ENCODE measurements at places on chromosomes 1 and 21.

- no peak for DNase-seq
Observed at GRCh38 chr21:31895077-31895835, 22.4 kb downstream of the HUNK start.

GRCh38 chr1:14593302-14593701 lies 5.2 kb upstream of the KAZN start:
- DNase-seq = no peak

DNA sequence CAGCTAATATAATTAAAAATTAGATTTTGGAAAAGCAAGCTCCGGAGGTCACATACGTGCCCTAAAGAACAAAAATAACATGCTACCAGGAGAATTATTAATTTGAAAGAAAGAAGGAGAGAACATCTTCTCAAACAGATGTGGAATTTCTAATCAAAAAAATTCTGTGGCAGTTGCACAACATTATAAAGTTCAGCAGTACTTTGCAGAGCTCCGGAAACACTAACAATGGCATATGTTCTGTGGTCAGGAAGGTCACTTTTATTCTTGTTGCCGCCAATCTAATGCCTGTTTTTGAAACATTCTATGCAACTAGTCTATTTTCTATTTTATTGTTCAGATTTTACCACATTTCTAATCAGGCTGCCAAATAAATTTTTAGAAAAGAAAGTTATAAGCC lies 186.8 kb downstream of the SMYD3 start:
- DNase-seq = no peak

DNA sequence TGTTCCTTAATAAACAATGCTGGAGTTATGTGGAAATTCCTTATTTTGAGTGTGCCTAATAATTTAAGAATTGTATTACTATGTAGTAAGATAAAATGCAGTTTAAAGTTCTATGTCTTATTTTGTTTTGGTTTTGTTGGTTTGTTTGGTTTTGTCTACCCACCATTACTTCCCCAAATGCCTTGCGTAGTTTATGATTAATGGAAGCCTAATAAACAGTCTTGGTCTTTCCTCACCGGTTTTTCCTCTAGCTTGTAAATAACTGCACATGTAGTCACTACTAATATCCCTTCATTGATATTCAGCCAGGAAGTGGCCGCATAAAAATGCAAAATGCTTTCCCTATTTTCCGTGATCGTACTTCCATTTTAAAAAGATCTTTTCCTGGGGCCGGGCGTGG lies 2.9 kb downstream of the SDCCAG8 start:
- no peak for DNase-seq

GRCh38 chr1:21149430-21149854 lies 27.3 kb downstream of the EIF4G3 start:
- no peak for DNase-seq

DNA sequence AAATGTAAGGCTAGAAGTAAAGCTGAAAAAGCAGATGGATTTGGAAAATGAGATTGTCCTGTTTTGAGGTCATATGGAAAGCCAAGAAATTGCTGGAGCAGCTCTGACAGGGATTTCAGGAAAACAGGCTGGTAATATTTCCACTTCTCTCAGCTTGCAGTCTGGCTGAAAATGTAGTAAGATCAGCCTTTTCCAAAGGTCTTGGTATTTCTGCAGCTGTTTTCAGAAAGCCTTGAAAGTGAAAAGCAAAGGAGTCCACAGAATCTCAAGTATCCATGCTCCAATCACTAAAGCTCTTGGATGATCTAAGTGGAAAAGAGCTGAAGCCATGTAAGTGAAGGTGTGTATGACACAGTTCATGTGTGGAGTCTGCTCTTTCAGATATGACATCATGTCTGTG lies 41.6 kb upstream of the APOBEC4 start:
- DNase-seq = no peak

DNA sequence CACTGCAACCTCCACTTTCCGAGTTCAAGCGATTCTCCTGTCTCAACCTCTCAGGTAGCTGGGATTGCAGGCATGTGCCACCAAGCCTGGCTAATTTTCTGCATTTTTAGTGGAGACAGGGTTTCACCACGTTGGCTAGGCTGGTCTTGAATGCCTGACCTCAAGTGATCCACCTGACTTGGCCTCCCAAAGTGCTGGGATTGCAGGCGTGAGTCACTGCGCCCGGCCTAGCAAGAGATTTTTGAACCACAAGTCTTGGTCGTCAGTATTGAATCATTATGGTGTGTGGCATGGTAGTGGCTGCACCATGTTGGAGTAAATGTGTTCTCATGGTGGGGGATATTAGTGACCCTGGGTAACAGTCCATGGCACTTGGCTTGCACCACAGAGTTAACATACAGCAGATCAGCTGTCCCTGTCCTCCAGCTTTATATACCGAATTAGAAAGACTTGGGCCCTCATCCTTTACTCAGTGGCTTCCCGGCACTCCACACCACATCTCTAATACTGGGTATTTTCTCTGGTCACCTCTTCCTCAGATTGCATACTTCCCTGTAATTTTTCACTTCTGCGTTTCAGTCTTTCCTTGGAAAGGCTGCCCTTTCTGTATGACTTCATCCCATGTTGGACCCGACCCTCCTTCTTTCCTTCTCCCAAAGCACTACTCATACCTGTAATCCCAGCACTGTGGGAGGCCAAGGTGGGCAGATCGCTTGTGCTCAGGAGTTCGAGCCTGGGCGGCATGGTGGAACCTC lies 25.1 kb downstream of the AK4 start:
- DNase-seq = no peak

- peak; percentile 35 for DNase-seq
Observed at GRCh38 chr1:2224631-2225428, 3.3 kb upstream of the SKI start.

DNA sequence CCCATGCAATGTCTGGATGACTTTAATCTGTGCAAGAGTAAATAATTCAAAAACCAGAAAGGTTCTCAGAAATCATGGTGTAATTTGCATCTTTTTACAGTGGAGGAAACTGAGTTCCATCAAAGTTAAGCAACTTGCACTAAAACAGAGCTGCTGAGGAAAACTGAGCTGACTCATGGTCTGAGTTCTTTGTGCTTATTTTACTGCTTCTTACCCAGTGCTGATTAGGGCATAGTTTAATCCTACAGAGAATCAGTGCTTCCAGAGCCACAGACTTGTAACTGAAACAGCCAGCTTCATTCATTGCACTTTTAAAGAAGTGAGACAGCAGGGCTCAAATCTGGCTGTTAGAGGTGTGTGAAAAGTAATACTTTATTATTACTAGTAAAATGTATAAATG lies 10.9 kb upstream of the RWDD3 start:
- no peak for DNase-seq

GRCh38 chr1:65264197-65264929 lies 45.0 kb upstream of the DNAJC6 start:
- peak; percentile 46 for DNase-seq

- DNase-seq = no peak
Observed at GRCh38 chr1:80154176-80154575, 1147.6 kb upstream of the ADGRL4 start.

DNA sequence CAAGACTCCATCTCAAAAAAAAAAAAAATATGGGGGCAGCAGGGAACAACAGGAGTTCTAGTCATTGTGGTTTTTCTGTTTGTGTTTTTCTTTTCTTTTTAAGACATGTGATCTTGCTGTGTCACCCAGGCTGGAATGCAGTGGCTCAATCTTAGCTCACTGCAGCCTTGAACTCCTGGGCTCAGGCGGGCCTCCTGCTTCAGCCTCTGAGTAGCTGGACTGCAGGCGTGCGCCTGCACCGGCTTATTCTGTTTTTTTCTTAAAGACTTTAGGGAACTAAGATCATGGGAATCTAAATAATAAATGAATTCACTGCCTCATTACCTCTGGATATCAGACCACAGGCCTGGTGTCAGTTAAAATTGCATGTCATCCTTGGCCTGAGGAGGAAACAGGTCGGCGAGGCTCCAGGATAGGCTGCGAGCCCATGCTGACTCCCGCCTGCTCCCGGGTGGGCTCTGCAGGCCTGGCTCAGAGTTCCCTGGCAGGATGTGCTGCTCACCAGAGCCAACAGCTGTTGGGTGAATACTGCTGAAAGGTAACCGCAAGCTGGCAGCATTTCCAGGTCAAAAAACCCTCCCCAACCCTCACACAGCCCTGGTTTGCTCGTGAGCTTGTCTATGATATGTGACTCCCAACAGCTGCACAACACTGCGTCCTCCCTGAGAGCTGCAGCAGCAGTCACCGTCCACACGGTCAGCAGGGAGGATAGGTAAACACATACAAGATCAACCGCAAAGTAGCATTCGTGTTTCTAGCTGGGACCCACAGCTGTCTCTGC lies 58.1 kb downstream of the SCCPDH start:
- peak; percentile 86 for DNase-seq

GRCh38 chr1:193318347-193318746 lies 131.9 kb upstream of the B3GALT2 start:
- no peak for DNase-seq

DNA sequence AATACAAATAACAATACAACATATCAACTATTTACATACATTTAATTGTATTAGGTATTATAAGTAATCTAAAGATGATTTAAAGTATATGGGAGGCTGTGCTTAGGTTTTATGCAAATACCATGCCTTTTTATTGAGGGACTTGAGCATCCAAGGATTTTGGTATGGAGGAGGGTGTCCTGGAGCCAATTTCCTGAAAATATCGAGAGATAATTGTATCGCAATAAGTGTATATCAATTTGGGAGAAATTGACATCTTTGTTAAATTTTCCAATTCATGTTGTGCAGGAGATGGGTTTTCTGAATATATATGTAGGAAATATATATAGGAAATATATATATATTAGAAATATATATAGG lies 63.5 kb downstream of the ATP1A1 start:
- no peak for DNase-seq

DNA sequence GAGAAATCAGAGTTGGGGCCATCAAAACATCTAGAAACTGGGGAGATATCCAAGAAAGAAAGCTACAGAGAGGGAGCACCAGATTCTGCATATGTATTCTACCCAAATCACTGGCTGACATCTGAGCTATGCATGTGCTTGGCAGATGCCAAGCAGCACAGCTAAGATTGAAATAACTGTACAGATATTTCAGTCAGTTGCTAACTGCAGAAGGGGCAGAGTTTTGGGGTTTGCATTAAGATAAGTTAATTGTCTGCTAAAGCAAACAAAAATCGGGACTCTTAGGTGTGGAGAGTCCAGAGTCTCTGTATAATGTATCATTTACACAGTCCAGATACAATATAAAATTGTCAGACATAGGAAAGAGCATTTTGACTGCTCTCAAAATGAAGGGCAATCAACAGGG lies 437.1 kb downstream of the PTBP2 start:
- DNase-seq = no peak

GRCh38 chr1:27235827-27236226 lies 1.4 kb downstream of the WDTC1 start:
- DNase-seq = no peak

DNA sequence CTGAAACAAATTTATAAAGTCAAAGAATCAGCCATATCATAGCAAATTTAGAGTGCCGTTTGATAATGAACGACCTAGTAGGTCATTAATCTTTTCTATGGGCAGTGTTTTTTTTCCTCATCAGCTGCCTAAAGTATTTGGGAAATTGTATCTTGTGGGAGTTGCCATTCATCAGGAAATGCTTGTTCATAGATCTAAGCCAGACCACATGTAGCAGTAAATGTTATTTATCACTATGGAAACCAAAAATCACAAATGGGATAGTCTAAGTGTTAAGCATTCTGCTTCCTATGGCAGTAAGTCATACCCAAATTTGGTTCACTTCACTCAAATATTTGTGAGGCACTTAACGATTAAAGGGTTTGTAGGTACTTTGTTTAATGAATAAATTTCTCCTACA lies 52.9 kb downstream of the LRRC8D start:
- DNase-seq = no peak

GRCh38 chr1:172487550-172487949 lies 43.7 kb upstream of the PIGC start:
- no peak for DNase-seq

DNA sequence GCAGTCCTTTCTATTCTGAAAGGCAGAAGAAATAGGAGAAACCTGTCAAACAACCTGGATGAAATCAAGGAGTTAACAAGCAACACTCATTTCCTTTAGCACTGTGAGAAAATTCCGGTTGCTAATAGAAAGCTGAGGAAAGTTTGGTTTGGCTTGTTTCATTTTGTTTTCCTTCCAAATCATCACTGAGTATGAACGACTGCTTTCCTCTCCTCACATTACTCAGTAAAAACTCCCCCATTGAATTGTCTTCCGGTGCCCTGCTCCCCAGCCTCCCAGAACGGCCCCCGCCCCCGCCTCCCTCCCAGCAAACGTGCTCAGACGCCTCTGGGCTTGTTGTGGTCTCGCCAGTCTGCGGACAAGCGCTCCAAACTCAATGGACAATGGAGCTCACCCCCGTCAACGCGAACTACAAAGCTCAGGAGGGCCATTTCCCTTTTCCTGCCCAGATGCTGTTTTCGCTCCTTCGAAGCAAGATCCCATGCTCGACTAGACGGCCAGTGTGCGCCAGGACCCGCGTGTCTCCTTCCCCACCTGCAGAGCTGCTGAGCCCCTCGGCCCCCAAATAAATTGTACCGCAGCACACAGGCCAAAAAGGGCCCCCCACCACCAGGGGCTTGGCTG lies 747 bp downstream of the STX6 start:
- DNase-seq = peak; percentile 80

GRCh38 chr1:41171266-41171874 lies 70.7 kb downstream of the SCMH1 start:
- no peak for DNase-seq

- no peak for DNase-seq
Observed at GRCh38 chr1:163166886-163167555, 35.7 kb downstream of the RGS5 start.

GRCh38 chr1:155540000-155540874 lies 22.4 kb downstream of the ASH1L start:
- DNase-seq = no peak

DNA sequence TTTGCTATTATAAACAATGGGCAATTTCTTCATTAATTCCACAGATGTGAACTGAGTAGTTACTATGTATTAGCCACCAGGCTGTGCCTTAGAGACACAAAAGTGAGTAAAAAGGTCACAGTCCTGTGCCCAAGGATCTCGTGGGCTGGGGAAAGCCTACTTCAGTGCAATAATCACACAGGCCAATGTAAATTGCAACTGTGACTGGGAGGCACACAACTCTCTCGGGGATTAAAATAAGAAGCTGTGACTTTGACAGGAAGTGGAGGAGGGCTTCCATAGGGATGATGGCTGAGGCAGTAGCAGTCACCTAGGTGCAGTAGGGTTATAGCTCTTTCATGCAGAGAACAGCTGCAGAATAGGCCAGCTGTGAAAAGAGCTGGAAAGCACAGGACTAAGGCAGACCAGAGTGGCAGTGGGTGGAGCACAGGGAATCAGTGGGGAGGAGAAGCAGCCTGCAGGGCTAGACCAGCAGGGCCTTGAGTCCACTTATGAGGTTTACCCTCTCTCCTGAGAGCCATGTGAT lies 121.9 kb downstream of the MAB21L3 start:
- DNase-seq = no peak

GRCh38 chr1:111628153-111628552 lies 8.6 kb downstream of the RAP1A start:
- DNase-seq = no peak

GRCh38 chr1:56911098-56911938 lies 54.5 kb downstream of the C8B start:
- DNase-seq = no peak

DNA sequence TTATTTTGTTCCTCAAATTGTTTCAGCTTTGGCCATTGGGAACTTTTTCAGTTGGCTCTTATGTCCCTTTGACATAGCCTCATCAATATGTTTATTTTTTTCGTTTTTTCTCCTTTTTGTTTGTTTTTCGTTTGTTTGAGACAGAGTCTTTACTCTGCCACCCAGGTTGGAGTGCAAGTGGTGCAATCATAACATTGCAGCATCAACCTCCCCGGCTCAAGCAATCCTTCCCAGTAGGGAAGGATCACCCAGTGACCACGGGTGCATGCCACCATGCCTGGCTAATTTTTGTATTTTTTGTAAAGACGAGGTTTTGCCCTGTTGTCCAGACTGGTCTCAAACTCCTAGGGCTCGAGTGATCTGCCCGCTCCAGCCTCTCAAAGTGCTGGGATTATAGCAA lies 8.1 kb downstream of the POLR3GL start:
- no peak for DNase-seq
